ENCODE measurements at places on chromosomes 12 and 14.

DNA sequence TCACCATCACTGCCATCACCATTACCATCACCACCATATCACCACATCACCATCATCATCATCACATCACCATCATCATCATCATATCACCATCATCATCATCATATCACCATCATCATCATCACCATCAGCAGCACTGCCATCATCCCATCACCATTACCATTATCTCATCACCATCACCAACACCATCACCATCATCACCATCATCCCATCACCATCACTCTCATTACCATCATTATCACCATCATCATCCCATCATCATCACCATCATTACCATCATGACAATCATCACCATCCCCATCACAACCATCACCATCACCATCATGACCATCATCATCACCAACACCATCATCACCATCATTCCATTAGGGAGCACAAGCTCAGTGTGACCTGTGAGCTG, 318.0 kb downstream of the ADGRD1 start:
- DNase-seq: no peak

DNA sequence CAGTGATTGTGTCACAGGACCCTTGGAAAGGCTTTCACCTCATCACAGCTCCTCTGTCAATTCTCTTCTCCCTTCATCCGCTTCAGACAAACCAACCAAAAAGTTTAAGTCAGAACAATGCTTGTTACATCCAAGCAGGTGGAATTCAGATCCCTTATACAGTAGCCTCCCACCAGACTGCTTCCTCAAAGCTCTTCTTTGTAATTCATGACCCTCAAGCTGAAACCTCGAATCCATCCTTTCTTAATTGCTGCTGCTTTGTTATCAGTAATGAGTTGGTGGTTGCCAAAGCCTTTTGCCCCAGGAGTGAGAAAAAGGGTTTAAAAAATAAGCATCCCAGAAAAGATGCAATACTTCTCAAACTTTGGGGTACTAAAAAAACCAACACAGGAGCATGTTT, 9.5 kb downstream of the BEST3 start:
- DNase-seq: no peak

- no peak for DNase-seq
Observed at GRCh38 chr12:15477761-15478160, 155.5 kb downstream of the PTPRO start.

DNA sequence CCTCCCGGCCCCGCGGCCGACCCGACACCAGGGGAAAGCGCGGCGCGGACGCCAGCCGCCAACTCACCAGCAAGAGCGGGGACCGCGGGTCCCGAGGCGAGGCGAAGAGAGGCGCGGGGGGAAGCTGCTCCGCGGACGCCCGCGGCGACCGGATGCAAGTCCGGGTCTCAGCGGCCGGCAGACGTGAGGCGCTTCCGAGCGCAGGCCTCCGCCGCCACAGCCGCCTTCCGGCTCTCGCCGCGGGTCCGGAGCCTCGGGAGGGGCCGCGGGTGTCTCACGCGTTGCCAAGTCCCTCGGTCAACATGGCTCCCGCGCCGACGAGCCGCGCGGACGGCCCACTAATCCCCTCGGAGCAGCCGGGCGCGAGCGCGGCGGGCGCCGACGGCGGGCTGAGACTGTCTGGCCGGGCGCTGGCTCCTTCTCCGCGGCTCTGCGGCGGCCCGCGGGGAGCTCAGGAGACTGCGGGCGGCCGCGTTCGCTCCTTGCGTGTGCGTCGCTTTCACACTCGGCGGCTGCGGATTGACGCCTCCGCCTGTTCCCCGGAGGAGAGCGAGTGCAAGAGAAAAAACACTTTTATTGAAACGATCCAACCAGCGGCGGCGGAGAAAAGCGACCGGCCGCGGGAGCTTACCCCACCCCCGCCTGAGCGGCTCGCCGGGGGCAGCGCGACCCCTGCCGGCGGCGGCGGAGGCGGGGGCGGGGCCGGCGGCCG, at the start of gene CDK17:
Gene CDK17, minus strand, starts transcription at position 521 of the 712 bp plus-strand sequence. CDS start 65,603 bp downstream, outside the sequence.
- peak; percentile 87 for DNase-seq

DNA sequence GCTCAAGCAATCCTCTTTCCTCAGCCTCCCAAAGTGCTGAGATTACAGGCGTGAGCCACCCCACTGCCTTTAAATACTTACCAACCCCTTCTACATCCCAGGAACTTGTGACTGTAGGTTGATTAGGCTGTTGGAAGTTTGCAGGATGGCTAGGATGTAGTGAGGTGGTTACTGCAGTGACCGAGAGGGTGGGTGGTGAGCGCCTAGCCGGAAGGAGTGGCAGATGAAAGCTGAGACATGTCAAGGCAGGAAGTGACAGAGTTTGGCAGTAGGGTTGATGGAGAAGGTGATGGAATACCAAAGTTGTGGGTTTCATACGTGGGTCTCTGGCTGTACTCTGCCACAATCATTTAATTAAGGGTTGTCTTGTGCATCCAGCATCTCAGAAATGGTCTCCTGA, 13.5 kb downstream of the B4GALNT3 start:
- no peak for DNase-seq

DNA sequence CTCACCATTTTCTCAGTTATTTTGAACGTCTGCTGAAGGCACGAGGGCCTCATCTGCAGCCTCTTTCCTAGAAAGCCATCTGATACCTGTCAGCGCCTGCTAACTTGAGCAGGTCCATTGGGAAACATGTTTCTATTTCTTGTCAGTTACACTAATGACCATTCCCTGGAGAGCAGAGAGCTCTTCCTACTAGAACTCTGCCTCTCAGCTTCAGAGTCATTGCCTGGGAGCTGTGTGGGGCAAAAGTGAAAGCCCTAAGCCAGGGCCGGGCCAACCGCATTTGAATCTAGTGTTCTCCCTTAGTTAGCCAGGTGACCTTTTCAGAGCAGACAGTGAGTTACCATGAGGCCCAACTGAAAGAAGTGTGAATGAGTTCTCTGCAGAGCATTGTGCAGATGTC, 135.8 kb downstream of the EML1 start:
- DNase-seq: no peak

DNA sequence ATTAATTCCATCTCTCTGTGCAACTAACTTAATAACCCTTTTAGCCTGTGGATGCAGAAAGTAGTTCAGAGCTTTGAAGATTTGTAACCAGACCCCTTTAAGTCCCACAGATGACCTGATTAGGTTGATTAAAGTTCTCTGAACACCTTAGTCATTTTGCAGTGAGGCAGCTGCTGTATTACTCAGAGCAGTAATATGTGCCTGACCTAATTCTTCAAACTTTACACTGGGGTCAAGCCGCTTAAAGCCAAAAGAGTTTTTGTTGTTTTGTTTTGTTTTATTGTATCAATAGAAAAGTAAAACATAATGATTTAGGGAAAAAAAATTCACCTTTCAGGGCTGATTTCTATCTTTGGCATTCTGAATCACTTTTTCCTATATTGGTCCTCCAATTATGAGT, 78.6 kb upstream of the PLEKHG7 start:
- no peak for DNase-seq

- DNase-seq: peak; percentile 29
Observed at GRCh38 chr12:57173089-57173488, 25.7 kb upstream of the LRP1-AS start.

DNA sequence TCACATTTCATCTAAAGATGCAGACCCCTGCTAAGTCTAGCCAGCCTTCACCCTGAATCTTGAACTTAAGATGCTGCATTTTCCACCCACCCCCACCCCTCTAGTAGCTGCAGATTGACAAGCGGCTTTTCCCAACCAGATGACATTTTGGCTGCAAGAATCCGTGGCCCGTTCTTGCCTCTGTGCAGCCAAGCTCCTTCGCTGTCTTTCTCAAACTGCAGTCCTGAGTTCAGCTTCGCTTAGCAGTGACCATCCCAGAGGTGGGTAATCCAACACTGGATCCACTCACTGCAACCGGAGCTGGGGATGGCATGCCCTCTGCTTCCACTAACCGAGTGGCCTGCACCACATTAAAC, 765 bp upstream of the NFYB start:
- DNase-seq: no peak

DNA sequence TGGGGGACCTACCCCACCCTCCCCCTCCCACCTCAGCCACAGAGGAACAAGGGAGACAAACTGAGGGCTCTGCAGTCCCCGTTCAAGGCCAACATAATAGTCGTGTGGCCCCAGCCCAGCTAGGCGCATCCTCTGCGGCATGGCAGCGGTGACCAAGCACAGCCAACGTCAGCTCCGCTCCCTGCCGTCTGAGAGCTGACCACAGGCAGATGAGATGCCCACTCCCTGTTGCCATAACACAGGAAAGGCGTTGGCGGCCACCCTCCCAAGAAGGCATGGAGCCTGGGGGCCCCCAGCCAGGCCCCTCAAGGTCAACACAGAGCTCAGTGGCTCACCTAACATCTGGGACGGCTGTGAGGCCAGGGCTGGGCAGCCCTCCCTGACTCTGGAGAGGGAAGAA, 32.6 kb upstream of the UBC start:
- DNase-seq: no peak

DNA sequence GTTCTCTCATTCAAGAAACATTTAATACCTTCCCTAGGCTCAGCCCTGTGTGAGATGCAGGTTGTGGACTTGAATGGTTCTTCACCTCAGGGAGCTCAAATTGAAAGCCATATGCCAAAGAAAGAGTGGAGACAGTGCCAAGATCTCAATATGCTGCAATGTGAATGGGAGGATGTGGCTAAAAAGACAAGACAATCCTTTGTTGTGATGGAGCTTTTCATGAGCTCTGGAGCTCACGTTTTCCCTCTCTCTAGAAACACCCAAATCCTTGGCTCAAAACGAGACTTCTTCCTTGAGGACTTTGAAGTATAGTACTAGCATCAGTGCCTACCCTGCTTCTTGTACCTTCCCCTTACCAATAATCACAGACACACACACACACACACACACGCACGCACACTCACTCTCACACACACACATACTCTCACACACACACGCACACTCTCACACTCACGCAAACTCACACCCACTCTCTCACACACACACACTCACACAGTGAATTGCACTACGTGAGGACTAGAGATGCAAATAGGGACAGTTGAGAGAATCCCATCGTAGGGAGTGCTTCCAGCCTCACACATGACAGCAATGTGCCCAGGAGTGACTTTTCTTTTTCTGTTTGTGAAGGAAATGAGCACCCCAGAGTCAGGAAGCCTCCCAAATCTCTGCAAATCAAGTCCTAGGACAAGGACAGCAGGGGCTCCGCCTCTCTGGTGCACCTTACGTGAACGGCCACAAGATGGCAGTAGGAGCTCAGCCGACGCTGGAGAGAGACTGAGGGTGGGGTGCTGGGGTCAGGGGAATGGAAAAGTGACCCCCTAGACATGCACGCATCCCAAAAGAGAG, 231.4 kb downstream of the PCNX1 start:
- DNase-seq: peak; percentile 66

DNA sequence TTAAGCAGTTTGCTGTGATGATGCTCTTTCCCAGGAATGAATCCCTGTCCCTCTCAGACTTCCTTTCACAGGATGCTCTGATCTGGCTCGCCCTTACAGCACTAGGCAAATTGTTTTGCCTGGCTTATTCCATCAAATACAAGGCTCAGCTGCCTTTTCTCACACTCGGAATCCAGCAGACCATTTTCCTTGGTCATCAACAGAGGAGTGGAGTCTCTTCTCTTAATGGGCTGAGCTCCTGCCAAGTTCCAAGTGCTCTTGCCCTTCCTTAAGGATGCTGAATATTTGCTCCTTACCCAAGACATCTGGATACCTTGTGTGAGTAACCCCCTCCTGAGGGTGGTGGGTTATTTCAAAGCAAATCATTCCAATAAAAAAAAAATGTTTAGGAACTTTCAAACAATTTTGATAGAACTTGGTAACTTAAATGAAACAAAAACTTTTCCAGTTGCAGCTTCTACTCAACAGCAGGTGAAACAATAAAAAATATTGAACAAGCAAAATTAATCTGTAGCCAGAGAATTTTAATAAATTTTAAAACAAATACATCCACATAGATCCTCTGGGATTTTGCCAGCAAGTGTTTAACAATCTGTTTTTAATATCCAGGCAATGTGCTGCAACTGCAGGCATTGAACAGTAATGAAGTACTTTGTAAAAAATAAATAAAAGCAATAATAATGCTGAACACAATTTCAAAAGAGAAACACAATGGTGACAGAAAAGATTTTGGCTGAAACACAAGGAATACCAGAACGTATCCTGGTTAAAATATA, 264.0 kb upstream of the FAR2 start:
- DNase-seq: no peak

GRCh38 chr12:23950775-23951451, 1.4 kb upstream of the SOX5 start:
- no peak for DNase-seq
